ENCODE measurements at places on chromosomes 3 and 15.

- no peak for DNase-seq
Measured at GRCh38 chr15:69170597-69170996, 10.2 kb downstream of the GLCE start.

DNA sequence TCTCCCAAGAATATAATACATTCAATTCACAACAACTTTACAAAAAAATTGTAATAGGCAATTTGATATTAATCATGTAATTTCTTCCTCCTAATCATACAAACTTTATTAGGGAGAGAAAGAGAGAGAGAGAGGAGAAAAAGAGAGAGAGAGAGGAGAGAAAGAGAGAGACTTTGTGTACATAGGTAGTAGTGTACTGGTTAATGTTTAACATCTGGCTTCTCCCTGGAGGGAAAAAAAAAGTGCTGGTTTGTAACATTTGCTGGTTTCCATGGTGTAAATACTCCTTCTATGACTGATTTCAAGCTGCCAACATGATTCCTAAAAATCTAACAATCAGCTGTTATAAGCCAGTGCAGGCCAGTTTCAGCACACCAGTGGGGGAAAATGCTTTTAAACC is 98.0 kb upstream of the ARHGEF26 start:
- DNase-seq = no peak

GRCh38 chr3:73228000-73228399 is 166.5 kb downstream of the EBLN2 start:
- DNase-seq = no peak

DNA sequence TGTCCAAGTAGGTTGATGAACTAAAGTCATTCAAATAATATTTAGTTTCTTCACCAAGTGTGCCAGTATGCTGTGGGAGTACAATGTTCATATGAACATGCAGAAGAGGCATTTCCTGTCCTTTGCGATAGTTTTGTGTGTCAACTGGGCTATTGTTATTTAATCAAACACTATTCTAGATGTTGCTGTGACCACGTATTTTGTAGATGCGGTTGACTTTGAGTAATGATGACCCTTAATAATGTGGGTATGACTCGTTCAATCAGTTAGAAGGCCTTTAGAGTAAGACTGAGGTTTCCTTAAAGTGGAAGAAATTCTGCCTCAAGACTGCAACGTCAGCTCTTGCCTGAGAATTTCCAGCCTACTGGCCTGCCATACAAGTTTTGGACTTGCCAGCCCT is 470.7 kb upstream of the CBLB start:
- DNase-seq = no peak

- peak; percentile 25 for DNase-seq
Measured at GRCh38 chr3:48716508-48716981, 476 bp downstream of the IP6K2 start.

GRCh38 chr3:46356276-46356675 is 2.4 kb downstream of the CCR2 start:
- DNase-seq = no peak

DNA sequence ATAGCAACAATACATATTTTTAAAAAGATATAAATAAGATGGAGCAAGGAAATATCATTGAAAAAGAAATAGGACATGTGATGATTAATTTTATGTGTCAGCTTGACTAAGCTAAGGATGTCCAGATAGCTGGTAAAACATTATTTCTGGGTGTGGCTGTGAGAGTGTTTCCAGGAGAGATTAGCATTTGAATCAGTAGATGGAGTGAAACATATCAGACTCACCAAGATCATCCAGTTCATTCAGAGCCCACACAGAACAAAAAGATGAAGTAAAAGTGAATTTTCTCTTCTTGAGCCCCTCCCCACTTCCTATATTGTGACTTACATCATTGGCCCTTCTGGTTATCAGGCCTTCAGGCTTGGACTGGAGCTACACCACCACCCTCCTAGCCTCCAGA is 61.6 kb upstream of the TUSC7 start:
- no peak for DNase-seq

- no peak for DNase-seq
Measured at GRCh38 chr3:43031485-43031884, 52.4 kb downstream of the GASK1A start.

- DNase-seq = no peak
Measured at GRCh38 chr3:197337656-197338055, 39.2 kb upstream of the DLG1 start.

GRCh38 chr15:33730815-33731214 is 237.5 kb upstream of the CHRM5 start:
- no peak for DNase-seq

- no peak for DNase-seq
Measured at GRCh38 chr15:50740955-50741354, 24.6 kb downstream of the SPPL2A start.

GRCh38 chr15:37037071-37037655 is 63.2 kb downstream of the MEIS2 start:
- DNase-seq = no peak
